Activated naive CD4-positive, alpha-beta T cell (primary cell): ENCODE measurements at places on chromosomes 12 and 14.

GRCh38 chr14:75579338-75579864 is 981 bp downstream of the FLVCR2 start:
- DNase-seq, result no peak

DNA sequence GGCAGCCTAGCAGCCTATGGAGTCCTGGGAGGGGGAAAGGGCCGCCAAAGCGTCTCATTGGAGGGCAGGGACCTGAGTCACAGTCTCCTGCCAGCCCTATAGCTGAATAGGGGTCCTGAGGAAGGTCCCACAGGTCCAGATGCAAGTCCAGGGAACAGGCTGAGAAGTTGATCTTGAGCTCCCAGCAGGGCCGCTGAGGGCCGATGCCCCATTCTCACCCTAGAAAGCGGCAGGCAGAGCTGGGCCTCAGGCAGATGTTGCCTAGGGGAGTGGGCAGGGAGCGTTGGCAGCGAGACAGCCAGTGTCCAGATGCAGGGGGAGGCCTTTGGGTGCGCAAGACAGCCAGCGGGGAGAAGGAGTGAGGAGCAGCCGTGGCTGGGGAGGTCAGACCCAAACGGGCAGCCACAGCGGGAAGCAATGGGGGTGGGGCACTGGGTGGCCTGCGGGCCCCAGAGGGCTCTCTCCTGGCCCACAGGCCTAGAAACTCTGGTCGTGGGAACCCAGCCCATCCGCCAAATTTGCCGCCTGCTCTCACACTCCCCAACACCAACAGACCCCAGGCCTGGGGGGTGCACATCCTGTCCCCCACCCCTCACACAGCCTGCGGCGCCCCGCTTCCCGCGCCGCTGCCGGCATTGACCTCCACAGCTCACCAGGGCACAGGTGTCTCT is 1.1 kb downstream of the HDAC7 start:
- peak; percentile 43 for DNase-seq

- no peak for DNase-seq
Measured at GRCh38 chr12:32047357-32048212, 59.1 kb upstream of the BICD1 start.

- DNase-seq, result no peak
Measured at GRCh38 chr12:125704803-125705202, 639.6 kb downstream of the AACS start.

- no peak for DNase-seq
Measured at GRCh38 chr12:116400636-116401372, 123.3 kb upstream of the MED13L start.

GRCh38 chr12:43914391-43914790 is 78.5 kb downstream of the TMEM117 start:
- DNase-seq, result no peak

DNA sequence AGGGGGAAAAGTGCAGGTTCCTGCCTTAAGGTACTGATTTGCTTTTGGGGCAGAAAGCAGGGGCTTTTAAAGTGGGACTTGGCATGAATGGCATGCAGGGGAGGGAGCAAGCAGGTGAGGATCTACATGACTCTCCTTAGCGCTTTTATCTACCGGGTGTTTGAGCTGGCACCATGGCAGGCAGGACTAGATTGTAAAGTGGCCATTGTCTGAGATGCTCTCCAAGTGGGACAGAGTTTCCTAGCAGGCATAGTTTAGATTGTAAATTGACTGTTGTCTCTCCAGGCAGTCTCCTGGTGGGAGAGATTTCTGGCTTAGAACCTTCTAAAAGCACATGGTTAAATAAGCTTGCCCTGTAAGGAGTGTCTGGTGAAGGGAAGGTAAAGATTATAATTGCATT is 5.3 kb upstream of the DICER1 start:
- no peak for DNase-seq

DNA sequence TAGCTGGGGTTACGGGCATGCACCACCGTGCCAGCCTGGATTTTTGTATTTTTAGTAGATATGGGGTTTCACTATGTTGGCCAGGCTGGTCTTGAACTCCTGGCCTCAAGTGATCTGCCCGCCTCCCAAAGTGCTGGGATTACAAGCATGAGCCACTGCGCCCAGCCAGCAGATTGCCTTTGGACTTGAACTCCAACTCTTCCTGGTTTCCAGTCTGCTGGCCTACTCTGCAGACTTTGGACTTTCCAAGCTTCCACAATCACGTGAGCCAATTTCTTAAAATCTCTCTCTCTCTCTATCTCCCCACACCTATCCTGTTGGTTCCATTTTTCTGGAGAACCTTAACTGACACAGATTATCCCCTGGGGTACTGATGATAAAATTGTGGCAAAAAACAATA is 55.0 kb downstream of the EMP1 start:
- no peak for DNase-seq

DNA sequence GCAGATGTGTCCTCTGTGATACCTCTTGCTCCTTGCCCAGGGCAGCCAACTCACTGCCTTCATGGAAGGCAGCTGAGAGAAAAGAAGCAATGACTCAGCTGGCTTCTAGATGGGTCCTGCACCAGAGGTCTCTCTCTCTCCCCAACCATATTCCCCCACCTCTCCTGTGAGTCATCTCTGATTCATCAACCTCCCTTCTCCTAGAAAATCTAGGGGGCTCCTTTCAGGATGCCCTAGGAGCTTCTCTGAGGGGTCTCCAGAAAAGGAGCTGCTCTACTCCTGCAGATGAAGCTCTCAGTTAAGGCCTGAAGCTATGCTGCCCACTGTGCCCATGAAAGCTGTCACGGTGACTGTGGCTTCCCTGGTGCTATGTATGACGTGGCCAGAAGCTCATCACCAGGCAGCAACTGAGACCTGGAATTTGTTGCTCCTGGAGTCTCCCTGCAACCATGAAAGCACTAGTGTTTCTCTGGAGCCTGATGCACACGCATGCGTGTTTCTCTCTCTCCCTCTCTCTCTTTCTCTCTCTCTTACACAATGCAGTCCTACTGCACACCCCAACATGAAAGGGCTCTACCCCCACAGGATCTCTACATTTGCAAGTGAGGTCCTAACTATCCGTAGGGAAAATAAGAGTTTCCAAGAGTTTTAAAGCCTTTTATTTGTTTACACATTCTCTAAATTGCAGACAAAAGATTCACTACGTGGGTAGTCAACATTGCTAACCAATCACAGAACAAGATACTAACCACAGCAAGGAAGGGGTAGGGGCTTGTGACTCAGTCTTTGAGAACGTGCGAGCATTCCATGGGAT is 285.3 kb downstream of the DPF3 start:
- DNase-seq, result no peak

- no peak for DNase-seq
Measured at GRCh38 chr12:24478254-24478653, 470.6 kb downstream of the BCAT1 start.

- DNase-seq, result no peak
Measured at GRCh38 chr14:79580906-79581305, 630.4 kb downstream of the DIO2 start.

DNA sequence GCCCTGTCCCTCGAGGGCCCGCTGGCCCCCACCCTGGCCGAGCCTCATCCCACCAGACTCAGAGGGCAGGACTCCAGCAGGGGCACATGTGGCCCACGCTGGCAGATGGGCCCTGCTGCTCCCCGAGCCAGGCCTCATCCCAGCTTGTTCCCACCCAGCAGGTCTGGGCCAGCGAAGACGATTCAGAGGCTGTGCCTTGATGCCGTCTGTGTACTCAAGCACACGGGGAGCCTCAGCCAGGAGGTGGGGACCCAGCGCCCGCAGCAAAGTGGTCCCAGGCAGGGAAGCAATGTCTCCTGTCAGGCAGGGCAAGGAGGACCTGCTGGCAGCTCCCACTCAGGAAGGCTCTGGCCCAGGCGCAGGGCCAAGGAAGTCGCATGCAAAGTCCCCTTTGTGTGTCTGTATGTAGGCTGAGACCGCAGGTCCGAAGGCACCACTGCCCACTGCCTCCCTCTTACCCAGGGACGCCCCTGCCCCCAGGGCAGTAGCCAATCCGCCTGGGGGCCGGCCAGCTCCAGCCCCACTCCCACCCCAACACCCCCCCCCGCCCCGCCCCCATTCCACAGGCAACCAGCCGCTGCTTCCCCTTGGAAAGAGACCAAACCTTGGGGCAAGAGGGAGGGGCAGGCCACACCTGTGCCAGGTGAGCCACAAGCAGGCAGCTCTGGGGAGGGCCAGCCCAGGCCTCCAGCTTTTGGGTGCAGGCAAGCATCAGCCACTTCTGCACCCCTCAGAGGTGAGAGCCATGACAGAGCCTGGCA is 9.4 kb downstream of the DEGS2 start:
- no peak for DNase-seq

DNA sequence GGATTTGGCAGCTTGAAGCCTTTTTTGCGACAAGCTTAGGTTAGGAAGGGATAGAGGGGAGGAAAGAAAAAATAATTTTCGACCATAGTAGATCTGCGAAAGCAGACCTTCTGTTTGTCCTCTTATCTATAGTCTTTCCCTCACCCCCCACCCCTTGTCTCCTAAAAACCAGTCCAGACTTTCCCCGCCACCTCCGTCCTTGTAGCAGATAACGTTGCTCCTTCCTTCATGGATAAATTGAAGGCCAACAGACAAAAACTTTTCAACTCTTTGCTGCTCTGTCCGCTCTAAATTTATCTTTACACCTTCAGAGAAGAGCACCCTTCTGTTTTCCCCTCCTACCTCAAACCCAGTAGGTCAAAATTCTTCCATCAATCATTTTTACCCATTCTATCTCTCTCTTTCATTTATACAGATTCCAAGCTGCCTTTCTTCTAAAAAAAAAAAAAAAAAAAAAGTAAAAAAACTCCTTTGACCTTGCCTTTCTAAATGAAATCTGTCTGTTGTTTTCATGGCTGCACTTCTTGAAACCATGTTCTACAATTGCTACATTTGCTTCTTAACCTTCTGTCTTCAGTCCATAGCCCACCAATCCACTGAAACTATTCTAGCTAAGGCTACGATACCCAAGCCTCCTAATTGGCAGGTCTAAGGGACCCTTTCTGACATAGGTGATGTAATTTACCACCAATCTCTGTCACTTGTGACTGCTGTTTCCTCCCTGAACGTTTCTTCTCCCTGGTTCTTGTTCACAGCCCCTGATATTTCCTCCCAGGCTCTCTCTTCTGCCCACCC is 11.1 kb upstream of the NEMF start:
- DNase-seq, result no peak

- DNase-seq, result no peak
Measured at GRCh38 chr12:93043192-93043876, 114.2 kb upstream of the EEA1 start.

- DNase-seq, result no peak
Measured at GRCh38 chr12:132561427-132562156, 48.8 kb downstream of the LRCOL1 start.

GRCh38 chr12:77374673-77375072 is 309.3 kb upstream of the E2F7 start:
- DNase-seq, result no peak

- DNase-seq, result no peak
Measured at GRCh38 chr14:54568821-54569595, 2.1 kb downstream of the SAMD4A start.

- no peak for DNase-seq
Measured at GRCh38 chr12:25675808-25676207, 122.7 kb upstream of the LMNTD1 start.

- no peak for DNase-seq
Measured at GRCh38 chr12:9390761-9391160, 182.6 kb upstream of the PZP start.

- no peak for DNase-seq
Measured at GRCh38 chr12:76921100-76921471, 42.3 kb upstream of the CSRP2 start.

DNA sequence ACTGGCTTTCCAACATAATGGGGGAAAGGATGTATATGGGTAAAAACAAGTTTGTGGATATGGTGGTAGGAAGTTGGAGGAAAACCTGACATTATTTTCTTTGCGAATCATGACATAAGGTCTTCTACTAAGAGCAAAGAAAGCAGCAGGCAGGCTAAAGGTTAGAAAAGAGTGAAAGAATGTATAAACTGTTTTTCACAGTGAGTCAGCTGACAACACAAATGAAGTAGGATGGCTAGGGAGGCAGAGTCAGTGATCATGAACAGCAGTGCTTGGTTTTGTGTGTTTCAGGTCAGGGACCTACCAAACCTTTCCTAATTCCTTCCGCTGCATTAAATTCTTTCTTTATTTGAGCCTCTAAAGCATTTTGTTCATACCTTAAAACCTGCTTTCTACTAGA is 46.3 kb upstream of the CATSPERB start:
- DNase-seq, result no peak

GRCh38 chr12:105057174-105057573 is 27.1 kb downstream of the ALDH1L2 start:
- DNase-seq, result no peak

DNA sequence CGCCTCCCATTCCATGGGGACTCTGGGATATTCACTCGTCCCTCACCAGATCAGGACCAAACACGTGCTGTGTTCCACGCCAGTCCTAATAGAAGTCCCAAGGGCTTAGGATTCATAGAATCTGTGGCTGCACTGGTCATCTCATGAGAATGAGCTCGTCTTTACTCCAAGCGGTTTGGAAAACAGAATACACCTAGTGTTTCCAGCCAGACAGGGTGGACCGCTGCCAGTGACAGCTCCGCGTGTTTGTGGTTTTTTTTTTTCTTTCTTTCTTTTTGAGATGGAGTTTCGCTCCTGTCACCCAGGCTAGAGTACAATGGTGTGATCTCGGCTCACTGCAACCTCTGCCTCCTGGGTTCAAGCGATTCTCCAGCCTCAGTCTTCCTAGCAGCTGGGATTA is 75.1 kb downstream of the GLT1D1 start:
- no peak for DNase-seq

DNA sequence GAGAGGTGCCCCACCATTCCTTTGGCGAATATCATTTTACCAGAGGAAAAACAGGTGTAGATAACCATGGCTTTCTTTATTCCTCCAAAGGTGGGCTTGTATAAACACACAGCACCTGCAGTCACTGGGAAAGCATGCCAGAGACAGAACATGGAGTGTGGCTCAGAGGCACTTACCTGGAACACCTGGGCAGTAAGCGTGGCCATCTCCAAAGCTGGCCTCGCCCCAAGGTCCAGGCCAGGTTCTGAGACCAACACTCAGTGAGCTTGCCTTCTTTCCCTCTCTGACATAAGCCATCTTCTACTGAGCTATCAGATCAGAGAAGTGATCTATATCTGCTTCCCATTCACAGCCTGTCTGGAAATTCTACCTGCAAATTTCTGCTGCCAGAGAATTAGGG is 70.5 kb downstream of the NUAK1 start:
- DNase-seq, result no peak
